ENCODE measurements at places on chromosomes 3 and 15.

DNA sequence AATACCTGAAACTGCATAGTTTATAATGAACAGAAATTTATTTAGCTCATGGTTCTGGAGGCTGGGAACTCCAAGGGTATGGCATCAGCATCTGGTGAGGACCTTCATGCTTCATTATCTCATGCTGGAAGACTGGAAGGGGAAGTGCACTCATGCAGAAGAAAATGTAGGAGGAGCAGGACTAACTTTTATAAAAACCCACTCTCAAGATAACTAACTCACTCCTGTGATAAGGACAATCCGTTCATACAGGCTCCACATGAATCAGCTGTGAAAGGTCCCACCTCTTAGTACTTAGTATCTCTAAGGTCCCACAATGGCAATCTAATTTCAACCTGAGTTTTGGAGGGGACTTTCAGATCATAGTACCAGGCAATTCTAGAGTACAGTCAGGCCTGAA lies 33.6 kb upstream of the APH1B start:
- DNase-seq = no peak

DNA sequence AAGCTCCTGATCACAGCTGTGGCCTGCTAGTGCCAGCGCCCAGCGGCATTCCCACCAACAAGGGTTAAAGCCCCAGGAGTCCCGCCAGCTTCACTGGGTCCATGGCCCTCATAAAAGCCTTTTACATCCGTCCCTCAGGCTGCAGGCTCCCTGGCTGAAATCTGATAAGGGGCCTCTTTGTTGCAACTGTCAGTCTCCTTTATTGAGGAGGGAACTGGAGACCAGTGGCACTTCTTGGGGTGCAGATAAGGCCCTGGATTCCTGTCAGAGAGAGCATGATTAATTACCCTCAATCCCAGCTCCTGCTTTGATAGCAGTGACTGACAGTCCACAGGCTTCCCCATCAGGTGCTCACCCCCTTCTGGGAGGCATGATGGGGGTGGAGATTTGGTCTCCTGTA lies 30.9 kb upstream of the CLK3 start:
- DNase-seq = no peak

GRCh38 chr3:73298243-73299183 lies 237.1 kb downstream of the EBLN2 start:
- DNase-seq = no peak

DNA sequence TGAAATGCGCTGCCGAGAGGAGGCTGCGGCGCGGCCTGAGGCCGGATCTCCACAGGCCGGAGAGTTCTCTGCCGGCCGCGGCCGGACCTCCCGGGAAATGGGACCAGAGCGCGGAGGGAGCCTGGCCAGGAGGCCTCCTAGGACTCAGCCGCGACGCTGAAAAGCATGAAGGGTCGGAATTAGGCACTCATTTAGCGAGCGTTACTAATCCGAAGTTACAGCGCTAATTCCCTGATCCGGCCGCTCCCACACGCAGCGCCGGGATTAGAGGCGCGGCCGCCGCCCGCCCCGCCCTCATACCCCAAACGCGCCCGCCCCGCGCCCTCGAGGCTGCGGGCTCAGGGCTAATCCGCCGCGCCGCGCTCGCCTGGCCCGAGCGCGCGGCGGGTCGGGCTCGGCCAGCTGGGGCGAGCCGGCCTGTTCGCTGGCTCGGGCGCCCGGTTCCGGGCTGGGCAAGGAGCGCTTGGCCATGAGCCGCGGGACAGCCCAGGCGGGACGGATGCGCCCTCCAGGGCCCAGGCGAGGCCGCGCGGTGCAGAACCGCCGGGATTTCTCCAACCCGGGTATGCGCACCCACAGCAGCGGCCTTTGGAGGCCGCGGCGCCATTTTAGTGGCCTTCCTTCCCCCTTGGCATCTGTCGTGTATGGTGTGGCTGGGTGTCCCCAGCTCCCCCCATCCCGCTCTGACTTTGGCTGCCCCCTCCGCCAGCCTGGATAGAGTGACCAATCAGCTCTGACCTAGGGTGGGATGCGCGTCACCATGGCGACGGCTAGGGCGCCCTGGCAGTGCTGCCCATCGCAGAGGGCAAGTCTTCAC lies 36.8 kb upstream of the POLG start:
- DNase-seq = no peak

GRCh38 chr15:62419192-62419591 lies 254.1 kb upstream of the C2CD4B start:
- no peak for DNase-seq

GRCh38 chr15:89167267-89168176 lies 53.9 kb downstream of the RLBP1 start:
- DNase-seq = no peak

All from NCI-H524 (cell line).